ENCODE measurements at places on chromosomes 12 and 14.

DNA sequence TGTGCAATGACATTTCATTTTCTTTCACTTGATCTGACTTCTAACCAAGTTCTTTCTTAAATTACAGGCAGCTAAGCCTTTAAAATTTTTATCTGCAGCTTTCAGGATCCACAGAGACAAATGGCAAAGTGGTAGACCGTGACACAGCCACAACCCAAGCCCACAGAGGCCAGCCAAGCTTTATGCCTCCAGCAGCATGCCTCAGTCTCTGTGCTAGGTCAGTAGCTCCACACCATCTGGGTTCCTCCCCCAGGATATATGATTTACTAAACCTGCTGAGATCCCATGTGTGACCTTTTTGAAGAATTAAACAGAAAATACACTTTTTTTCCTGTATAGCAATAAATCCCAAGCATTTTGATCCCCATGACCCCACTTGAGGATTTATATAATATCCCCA, 290.4 kb upstream of the CAND1 start:
- no peak for DNase-seq

DNA sequence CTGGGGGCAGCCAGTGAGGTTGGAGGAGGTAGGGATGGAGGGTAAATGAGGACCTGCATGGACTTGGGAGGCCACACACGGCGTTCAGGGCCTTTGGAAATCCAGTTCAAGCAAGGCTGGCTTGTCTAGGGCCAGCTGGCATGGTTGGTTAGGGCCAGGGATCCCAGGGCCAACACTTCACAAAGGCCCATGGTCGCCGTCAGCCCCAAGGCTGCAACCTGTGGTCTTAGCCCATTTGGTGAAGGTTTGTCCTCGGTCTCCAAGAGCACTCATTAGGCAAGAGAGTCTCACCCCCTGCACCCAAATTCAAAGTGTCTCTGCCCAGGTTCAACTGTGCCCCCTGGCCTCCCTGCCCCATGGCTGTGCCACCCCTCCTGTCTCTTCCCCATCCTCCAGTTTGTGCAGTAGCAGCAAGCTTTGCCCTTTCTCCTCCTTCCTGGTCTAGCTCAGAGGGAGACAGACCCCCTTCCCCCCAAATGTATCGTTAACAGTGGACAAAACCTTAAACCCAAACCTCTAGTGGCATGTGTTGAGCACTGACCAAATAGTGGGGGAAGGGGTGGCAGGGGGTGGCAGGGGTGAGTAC, 94.1 kb downstream of the NINJ2 start:
- no peak for DNase-seq

DNA sequence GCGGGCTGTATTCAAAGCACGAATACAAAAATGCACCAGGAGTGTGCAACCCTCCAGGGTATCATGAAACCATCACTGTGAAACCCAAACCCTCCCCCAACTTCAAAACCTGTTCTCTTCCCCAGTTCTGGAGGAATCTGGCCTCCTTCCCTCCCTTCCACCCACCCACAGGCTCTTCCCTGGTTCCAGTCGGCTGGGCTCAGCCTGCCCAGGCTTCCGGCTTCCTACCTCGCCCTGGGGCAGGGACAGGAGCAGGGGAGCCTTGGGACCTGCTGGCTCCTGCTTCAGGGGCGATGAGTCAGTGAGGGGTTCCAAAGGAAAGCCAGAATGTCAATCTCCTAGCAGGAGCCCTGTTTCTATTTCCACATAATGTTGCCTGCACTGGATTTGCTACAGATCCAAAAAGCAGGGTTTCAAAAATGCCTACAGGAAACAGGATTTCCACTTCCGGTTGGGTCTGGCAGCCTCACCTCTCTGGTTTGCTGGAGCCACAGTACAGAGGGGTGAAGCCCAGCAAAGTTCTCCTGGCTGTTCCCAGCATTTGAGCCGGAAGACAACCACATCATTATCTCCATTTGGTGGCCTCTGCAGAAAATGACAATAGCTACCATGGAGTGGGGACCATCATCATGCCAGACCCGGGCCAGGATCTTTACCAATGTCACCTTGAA, 278.3 kb downstream of the DPF3 start:
- no peak for DNase-seq

GRCh38 chr12:47206450-47207339, 126.9 kb upstream of the AMIGO2 start:
- DNase-seq = no peak

GRCh38 chr12:58818546-58818945, 101.8 kb downstream of the LRIG3 start:
- no peak for DNase-seq

DNA sequence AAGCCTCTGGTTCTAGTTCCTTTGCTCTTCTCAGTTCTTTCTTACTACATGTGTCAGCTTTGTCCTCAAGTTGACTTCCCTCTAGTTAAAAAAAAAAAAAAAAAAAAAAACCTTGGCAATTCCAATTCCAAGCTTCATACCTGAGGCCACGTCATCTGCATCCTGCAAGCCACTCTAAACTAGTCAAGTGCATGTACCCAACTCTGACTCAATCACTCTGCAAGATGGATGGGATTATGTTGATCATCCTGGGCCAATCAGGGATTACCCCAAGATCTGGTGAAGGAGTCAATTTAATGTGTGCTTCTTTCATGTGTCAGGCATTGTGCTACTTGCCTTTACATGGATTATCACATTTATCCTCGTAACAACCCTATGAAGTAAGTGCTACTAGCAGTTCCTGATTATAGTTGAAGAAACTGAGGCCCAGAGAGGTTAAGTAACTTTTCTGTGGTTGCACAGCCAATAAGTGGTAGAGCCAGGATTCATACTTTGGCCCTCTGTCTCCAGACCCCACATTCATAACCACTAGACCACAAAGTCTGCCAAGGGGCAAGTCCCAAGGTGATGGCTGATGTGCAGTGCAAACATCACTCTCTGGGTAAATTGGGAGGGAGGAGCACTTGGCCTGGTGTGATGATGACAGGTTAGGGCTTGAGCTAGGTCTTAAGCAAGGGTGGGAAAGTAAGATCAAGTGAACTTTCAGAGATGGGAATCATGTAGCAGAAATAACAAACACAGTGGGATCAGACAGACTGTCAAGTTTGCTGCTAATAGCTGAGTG, 17.3 kb upstream of the CCND2 start:
- no peak for DNase-seq

GRCh38 chr14:89125216-89125615, 291.8 kb downstream of the FOXN3 start:
- DNase-seq = no peak

DNA sequence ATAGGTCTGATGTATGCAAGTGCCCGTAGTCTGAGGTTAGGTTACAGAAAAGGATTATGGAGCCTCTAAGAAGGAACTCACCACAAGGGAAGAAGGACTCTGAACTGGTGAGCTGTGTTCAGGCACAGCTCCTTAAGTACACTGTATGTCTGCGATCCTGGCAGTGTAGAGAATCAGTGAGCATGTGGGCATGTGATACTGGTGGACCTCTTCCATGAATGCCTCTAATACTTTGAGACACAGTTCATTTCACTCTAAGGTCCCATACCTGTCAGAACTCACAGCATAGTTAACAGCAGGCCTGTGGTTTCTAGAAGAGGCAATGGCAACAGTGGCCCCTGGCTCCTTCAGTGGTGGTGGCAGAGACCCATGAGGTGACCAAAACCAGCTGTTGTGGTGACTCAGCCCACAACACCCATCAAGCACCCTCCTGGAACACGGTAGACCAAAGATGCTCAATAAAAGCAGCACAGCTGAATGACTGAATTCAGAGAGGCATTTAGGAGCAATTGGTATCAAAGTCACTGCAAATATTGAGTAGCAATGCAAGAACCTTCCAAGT, 6.9 kb upstream of the OR6J1 start:
- DNase-seq = no peak

DNA sequence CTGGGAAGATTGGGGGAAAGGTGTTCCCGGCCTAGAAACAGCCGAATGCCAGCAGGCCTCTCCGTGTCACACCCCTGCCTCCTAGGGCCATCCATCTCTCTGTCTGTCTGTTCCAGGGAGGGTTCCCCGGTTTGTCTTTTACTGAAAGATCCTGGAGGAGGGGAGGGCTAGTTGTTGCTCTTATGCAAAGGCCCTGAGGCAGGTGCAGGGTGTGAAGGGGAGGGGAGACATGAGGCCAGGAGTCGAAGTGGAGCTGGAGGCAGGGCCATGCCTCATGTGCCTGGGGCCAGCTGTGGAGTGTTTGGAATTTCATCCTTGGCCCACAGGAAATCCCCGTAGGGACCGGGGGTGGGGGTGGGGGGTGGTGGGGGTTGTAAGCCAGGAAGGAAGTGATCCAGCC, 8.7 kb upstream of the RCOR1 start:
- no peak for DNase-seq

All from suppressor macrophage treated with lipopolysaccharide for 1 hour (primary cell).